SK-N-SH treated with all-trans-retinoic acid at 6 μM for 48 hours (cell line): ENCODE measurements at places on chromosomes 16 and 17.
A peak's percentile ranks its signal among the peaks of the same experiment; 100 is the strongest.

GRCh38 chr17:29032013-29032856 lies 10.7 kb upstream of the PIPOX start:
- ATAC-seq, result no peak

DNA sequence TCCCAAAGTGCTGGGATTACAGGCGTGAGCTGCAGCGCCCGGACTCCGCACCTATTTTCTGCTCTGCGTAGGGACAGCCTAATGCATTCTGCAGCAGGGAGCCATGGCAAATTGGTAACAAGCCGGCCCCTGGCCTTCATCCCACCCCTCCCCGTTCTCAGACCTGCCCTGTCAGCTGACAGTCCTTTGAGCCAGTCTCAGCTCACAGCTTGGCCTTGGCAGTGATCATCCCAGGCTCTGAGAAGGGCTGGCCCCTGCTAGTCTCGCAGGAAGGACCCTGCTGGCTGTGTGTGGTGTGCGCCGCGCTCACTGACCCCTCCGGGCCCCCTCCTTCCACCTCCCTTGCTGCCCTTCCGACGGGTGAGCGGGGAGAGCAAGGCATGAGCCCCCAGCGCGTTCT lies 10.3 kb upstream of the NPTX1 start:
- no peak for ATAC-seq

- ATAC-seq, result no peak
Observed at GRCh38 chr17:49903523-49903922, 55.7 kb upstream of the TAC4 start.

DNA sequence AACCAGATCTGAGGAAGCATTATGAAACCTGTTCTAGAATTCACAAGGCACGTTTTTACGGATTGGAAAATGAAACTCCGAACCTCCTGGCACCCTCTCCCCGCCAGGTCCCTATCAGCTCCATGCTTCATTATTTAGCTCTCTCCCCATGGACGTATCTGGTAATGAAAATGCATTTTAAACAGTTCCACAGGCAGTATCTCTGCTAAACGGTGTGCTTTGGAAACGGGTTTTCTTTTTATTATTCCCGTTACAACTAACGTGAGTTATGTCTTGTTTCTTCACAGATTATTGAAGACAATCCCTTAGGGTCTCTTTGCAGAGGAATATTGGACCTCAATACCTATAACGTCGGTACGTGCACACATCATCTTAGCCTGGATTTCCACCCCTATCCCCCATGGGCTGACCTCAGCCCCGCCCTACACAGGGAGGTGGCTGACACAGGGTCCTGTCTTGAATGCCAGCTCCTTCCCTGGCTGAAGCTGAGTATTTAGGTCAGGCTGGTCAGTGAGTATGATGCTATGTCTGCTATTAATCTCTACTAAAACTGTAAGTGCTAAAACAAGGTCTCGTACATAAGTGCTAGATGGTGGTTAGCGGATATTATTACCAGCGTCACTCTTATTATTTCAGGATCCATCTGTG lies 82.9 kb downstream of the SDR42E1 start:
- no peak for ATAC-seq

DNA sequence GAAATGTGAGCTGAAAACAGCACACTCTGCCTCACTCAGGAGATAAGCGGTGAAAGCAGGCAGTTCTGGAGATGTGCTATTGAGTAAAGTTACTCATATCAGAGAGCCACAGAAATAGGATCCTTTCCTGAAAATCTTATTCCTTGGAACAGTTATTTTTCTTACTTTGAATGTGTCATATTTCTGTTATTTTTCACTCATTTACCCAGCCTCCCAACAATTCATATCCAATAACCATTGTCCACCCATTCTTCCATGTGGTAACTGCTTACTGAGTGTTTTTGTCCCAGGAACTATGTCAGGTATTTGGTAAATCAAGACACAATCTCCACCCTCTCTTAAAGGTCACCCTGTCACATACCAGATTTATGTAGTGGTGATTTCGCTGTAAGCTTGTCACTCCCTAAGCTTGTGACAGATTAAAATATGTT lies 144.9 kb downstream of the PARN start:
- ATAC-seq, result no peak; the same call in 2 of the 3 replicates

DNA sequence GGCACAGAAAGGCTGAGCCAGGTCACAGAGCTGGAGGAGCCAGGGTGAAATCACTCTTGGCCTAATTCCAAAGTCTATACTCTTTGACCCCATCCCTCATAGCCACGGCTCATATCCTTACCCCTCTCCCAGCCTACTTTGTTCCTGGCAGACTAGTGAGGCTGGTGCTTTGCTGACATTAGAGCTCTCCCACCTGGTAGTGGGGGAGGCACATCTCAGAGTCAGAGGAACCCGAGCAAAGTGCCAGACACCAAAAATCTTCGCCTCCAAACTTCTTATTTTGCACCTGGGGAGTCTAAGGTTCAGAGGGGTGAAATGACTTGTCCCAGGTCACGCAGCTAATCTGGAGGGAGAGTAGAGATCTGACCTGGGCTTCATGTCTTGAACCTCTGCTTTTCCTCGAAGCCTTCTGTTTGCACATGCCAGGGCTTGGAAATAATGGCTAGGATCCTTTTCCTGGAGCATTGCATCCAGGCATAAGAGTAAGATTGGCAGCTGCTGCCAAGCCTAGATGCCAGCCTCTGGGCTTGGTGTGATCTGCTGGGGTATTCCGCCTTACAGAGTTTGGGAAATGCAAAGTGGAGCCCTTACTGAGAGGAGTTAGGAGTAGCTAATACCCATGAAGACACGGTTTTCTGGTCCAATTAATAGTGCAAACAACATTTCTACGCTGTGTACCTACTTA lies 126.9 kb downstream of the SPACA3 start:
- no peak for ATAC-seq

GRCh38 chr16:66668777-66669444 lies 27.6 kb downstream of the CMTM4 start:
- peak; percentile 70 for ATAC-seq

- no peak for ATAC-seq
Observed at GRCh38 chr17:68344701-68345136, 53.4 kb downstream of the ARSG start.

DNA sequence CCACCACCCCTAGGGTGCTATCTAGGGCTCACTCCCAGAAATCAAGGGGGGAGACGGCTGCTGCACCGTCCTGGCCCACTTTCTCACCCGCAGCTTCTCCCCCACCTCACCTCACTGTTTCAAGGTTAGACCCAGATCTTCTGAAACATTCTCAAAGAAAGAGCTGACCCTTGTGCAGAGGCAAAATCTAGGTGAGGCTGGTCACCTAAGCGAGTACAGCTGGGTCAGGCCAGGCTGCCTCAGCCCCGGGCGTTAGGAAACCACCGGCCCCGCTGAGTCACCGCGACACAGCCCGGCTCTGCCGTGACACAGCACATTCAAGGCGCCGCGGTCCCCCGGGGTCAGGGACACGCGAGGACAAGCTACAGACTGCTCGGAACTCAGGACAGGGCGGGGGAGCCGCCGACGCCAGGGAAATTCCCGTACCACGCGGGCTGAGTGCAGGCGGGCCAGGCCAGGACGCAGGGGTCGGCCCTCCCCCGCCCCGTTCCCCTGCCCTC lies 27.1 kb downstream of the GNPTG start:
- peak; percentile 71 for ATAC-seq

DNA sequence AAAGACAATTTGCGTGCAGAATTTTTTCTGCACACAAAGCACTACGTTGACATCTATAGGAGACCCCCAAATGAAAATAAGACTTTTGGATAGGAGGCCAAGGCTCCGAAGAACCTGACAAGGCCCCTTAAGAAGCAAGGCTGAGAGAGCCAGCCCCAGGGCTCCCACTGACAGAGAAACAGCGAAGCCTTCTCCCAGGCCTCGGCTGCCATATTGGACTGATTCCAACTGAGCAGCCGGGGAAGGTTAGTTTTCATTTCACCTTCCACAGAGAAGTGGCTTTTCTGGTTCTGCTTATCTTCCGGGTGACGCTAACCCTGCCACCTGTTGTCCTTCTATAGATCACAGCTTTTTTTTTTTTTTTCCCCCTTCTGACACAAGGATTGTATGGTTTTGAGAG lies 356.7 kb downstream of the SOX9 start:
- no peak for ATAC-seq

GRCh38 chr16:77165006-77165405 lies 26.0 kb upstream of the MON1B start:
- ATAC-seq, result no peak

- no peak for ATAC-seq
Observed at GRCh38 chr17:79463421-79464317, 147.2 kb downstream of the RBFOX3 start.

DNA sequence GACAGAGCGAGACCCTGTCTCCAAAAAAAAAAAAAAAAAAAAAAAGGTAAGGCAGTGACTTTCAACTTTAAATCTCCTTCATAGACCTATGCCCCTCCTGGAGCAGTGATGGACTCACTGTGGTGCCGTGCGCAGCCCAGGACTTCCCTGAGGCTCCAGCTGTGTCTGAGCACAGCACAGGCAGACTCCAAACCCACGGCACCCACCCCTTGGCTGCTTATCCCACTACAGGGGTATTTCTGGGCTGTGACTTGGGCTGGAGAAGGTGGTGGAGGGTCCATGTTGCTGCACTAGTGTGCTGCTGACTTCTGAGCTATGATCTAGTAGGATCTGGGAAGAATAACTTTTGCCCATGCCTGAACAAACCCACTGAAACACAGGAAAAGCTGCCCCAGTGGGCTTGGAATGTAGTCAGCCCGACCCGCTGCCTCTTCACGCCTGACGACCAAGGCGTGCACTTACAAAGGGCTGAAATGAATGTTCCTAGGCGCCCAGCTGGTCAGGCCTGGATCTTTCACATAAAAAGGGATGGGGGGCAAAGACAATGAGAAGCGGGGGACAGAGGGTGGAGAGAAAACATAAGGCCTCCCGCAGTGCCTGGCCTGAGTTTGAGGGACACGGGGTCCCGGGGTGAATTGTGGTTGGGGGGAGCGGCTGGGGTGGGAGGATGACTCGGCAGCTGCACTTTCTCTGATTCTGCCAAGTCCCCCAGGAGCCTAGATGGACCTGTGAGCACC lies 83.0 kb downstream of the IRF8 start:
- ATAC-seq, result no peak

GRCh38 chr17:11151818-11152425 lies 89.1 kb upstream of the SHISA6 start:
- no peak for ATAC-seq

- no peak for ATAC-seq
Observed at GRCh38 chr16:77939968-77940367, 82.4 kb upstream of the CLEC3A start.

GRCh38 chr16:81738783-81739496 lies 40.2 kb upstream of the PLCG2 start:
- no peak for ATAC-seq

DNA sequence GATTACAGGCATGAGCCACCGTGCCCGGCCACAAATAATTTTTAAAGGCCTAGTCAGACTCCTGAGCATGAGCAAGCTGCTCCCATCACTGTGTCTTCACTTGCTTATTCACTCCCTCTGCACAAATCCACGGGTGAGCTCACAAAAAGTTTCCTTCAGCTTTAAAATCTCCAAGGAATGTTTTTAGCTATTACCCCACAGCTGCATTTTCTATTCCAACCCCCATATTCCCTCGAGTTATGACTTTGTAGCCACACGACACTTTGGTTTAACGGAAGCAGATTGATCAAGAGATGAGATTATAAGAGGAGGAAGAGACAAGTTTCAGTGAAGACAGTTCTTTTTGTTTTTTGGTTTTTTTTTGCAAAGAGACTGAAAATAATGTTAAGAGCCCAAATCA lies 49.1 kb upstream of the SLC25A19 start:
- no peak for ATAC-seq

DNA sequence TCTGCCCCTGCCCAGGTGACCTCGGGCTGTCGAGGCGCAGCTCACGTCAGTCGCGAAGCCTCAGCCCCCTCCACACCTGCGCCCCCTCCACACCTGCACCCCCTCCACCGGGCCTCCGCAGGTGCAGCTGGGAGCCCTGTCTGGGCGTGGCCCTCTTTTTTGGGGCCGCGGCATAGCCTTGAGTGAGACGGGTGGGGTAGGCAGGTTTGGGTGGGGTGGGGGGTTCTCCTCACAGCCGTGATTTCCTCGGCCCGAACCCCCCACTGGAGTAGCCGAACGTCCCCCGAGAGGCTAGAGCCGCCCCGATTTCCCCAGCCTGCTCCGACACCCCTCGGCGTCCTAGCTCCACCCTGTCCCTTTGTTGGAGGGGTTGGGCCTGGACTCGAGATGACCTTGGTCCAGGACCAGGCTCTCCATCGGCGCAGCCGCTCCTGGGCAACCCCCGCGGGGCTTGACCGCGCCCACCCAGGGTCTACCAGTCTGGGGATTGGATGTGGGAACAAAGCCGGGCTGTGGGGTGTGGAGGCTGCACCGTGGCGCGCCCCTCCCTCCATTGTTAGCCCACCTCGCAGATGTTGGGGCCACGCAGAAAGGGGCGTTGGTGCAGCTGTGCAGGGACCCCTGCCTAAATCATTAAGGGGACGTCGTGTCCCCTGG lies 626 bp downstream of the TUBB3 start:
- no peak for ATAC-seq

DNA sequence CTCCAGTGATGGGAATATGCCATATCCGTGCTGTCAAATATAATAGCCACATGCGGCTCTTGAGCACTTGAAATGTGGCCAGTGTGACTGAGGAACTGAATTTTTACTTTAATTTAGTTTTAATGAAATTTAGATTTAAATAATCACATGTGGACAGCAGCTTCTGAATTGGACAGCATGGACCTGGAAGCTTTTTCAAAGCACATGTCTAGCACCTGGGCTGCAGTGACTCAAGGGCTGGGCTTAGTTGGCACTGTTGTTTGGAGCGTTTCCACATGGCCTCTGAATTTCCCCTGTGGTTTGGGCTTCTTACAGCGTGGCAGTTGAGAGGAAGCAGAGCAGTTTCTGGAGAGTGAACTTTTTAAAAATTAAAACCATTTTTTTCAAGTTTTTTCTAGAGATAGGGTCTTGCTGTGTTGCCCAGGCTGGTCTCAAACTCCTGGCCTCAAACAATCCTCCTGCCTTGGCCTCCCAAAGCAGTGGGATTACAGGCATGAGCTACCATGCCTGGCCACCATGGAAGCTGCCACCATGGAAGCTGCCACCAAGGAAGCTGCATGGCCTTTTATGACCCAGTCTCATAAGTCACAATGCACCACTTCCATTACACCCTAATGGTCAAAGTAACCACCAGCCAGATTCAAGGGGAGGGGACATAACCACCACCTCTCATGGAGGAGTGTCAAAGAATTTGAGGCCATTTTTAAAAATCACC lies 6.7 kb upstream of the TOB1 start:
- peak; percentile 71 for ATAC-seq

GRCh38 chr16:88585927-88586581 lies 15.9 kb downstream of the ZC3H18 start:
- ATAC-seq, result no peak

- ATAC-seq, result no peak
Observed at GRCh38 chr16:3485821-3486505, 9.3 kb downstream of the C16orf90 start.

GRCh38 chr16:30184096-30184890 lies 891 bp downstream of the CORO1A start:
- ATAC-seq, result peak; percentile 5; the same call in 2 of the 3 replicates

- no peak for ATAC-seq
Observed at GRCh38 chr16:49351096-49351487, 22.5 kb upstream of the C16orf78 start.

DNA sequence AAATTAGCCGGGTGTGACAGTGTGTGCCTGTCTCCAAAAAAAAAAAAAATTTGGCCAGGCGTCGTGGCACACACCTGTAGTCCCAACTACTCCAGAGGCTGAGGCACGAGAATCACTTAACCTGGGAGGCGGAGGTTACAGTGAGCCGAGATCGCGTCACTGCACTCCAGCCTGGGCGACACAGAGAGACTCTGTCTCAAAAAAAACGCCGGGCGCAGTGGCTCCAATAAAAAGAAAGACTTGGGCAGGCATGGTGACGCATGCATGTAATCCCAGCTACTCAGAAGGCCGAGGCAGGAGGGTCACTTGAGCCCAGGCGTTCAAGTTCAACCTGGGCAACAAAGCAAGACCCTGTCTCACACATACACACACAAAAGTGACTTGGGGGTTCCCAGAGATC lies 3.6 kb downstream of the LSM12 start:
- ATAC-seq, result no peak
